ENCODE measurements at places on chromosomes 3 and 15.
A peak's percentile ranks its signal among the peaks of the same experiment; 100 is the strongest.

DNA sequence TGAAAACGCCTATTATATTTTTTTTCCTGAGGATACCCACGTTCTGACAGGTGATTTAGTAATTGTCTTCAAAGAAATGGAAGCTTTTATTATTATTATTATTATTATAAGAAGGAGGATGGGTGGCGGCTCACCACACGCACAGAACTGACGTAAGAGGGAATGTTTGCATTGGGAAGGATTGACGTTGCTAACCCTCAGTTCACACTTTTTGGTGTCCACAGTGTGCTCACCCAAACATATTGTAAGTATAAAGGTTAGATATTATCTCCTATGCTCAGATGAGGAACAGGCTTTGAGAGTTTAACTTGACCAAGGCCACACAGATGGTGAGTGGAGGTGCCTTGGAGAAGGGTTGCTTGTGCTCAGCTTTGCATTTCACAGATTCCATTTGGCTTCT lies 533.5 kb upstream of the TBL1XR1 start:
- no peak for DNase-seq

GRCh38 chr3:72174040-72174439 lies 389.1 kb upstream of the PROK2 start:
- no peak for DNase-seq

- no peak for DNase-seq
Measured at GRCh38 chr3:4818986-4819693, 160.1 kb upstream of the BHLHE40 start.

DNA sequence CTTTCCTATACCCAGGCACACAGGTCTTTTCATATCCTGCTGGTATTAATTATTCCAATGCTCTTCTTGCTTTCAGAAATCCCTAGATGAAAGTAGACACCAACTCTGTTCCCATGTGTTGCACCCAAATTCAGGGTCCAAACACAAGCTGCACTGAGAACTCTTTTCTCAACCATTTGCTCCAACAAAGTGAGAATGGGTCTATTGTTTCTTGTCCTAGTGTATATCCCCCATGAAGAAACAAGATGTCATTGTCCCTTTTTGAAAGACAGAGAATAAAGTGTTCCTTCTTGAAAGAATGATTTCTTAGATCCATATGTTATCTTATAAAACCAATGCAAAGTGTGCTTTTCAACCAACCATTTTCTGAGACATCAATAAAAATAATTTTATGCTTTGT lies 353.7 kb downstream of the CNTN6 start:
- DNase-seq = no peak

- DNase-seq = no peak
Measured at GRCh38 chr3:10494180-10494579, 11.2 kb downstream of the ATP2B2 start.

DNA sequence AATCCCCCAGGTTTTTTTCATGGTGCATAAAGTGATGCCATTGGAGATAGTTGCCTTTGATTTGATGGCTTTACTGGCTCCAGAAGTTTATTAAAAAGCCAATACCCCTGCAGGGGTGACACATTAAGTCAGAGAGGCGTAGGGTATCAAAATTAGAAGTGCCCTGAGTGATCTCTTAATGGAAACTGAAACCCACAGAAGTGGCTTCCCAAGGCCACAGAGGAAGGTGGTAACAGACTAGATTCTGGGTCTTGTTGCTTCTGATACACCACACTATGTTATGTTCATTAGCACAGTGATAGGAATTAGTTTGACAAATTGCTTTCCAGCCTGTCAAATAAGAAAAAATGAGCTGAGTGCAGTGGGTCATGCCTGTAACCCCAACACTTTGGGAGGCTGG lies 112.3 kb downstream of the IQCH start:
- no peak for DNase-seq

- peak; percentile 74 for DNase-seq
Measured at GRCh38 chr15:40266828-40267304, 16.0 kb downstream of the ANKRD63 start.

DNA sequence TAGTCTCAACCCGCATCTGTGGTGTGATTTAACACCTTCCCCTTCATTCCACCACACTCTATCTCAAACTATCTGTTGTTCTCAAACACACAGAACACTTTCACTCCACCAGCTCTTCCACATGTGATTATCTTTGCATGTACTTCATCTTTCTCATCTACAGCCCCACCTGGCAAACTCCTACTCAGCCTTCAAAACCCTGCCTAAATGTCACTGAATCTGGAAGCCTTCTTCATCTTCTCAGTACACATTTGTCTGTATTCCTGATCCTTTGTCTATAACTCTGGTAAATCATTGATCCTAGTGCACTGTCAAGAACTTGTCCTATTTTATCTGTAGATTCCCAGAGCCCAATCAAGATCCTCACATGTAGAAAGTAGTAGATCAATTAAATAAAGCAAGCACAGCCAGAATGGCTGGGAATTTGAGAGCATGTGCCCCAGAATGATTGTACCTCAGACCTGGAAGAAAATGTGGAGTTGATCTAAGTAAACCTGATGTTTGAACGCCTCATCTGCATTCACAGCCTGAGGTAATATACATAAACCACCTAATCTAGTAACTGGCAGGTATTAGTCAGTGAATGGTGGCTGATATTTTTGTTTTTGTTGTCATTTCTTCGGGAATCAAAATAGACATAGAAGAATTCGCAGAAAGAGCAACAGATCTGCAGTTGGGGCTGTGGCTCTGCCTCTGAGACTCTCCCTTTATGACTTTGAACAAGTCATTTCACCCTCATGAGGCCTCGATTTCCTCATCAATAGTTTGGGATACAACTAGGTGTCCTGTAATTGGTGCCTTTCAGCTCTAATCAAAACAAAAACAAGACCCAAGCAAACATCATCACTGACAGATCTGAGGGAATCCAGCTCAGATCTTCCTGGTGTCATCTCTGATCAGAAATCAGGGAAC lies 28.0 kb upstream of the MAGEF1 start:
- DNase-seq = no peak

DNA sequence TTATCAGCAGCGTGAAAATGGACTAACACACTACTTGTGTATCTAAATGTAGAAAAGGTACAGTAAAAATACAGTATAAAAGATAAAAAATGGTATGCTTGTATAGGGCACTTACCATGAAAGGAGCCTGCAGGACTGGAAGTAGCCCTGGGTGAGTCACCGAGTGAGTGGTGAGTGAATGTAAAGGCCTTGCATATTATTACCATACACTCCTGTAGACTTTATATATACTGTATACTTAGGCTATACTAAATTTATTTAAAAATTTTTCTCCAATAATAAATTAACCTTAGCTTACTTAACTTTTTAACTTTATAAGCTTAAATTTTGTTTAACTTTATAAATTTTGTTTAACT lies 67.2 kb upstream of the TSPAN3 start:
- DNase-seq = no peak

GRCh38 chr15:67043939-67044771 lies 21.2 kb upstream of the SMAD3 start:
- peak; percentile 76 for DNase-seq

- DNase-seq = no peak
Measured at GRCh38 chr15:40157778-40158447, 3.0 kb upstream of the BUB1B start.

DNA sequence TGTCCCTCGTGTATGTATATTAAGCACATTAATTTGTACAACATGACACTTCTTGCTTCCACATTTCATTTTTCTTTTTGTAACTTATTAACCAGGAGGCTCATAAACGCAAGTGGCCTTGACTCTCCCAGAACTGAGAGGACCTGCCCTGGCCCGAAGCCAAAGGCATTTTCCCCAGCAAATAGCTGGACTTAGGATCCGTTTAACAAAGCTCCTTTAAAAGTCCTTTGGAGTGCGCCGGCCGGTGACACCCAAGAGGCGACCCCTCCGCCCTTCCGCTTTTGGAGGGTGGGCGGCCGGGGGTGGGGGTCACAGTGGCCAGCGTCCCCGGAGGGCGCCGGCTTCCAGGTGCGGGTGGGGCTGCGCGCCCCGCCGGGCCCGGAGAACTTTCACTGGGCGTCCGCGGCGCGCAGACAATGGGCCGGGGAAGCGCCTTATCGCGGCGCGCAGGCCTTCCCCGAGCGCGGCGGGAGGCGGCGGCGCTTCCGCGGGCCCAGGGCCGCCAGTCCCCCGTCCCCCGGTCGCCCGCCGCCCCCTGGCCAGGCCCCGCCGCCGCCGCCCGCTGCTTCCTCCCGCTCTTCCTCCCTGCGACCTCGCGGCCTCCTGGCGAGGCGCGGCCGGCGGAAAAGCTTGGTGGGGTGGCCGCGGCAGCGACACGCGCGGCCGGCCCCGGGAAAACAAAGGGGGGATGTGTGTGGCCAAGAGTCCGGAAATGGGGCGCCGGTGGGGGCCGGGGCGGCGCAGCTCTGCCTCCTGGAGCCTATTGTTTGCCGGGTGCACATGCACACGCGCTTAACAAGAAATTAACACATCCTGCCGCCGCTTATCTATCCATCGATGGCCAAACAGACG lies 613.4 kb downstream of the MCTP2 start:
- peak; percentile 83 for DNase-seq

- DNase-seq = no peak
Measured at GRCh38 chr3:17301271-17301670, 416.5 kb downstream of the PLCL2 start.

DNA sequence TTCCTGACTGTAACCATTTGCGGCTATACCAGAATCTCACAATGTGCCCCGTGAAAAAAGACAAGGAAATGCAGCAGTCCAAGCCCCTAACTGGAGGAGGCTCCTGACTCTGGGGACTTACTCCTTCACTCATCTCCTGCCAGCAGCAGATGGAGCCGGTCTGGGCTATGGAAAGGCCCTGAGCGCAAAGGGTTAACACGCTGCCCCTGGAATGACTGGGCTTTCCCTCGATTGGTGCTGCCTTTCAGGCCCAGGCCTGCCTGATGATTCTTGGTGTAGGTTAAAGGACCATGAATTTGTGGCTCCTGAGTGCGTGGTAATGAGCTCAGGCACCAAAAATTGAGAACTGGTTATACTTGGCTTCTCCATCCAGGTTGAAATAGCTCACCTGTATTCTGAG lies 42.3 kb upstream of the GALNT15 start:
- no peak for DNase-seq

DNA sequence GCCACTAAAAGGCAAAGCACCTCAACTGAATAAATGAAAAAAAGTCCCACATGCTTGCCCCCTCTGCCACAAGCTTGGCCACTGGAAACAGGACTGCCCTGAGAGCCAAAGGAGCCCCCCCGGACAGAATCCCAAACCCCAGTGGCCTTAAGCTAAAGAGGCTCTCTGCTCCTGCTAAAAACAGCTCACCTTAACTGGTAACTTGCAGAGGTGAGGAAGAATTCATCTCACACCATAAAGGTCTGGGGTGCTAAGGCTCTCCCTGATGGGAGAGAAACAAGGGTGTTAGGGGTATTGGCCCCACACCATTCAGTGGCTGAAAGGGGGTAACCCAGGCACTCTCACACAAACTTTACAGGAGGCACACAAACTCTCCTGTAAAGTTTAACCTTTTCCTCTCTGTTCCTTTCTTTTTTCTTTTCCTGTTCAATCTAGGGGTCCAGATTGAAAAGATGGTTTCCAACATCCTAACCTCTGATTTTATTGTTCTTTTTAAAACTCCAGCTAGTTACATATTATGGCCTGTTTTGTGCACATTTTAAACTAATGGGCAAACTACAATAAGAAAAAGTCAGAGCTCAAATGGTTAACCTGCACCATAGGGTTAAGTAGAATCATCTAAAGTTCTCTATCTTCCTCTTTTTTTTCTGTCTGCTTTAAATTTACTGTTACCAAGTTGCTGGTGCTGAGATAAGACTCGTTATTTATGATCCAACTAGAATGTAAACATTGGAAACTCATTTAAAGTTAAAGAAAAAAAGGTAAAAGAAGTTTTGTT lies 19.9 kb downstream of the TRANK1 start:
- DNase-seq = no peak

DNA sequence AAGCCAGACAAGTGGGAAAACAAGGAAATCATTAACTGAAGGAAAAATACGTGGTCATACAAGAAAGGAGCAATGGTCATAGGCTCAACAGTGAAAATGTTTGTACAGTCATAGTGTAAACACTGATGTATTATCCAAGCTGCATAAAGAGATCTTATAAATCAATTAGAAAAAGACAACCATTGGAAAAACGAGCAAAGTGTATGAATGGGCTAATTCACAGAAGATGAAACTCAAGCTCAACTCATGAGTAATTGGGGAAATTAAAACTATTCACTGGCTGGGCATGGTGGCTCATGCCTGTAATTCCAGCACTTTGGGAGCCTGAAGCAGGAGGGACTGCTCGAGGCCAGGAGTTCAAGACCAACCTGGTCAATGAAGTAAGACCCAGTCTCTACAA lies 6.4 kb upstream of the IGF2BP2 start:
- DNase-seq = no peak

- no peak for DNase-seq
Measured at GRCh38 chr15:62994975-62995681, 47.4 kb upstream of the TPM1 start.

Data from SW480 (cell line).